ENCODE measurements at places on chromosomes 5 and 9.
A peak's percentile ranks its signal among the peaks of the same experiment; 100 is the strongest.

GRCh38 chr5:168788107-168788506 lies 208.9 kb upstream of the PANK3 start:
- DNase-seq, result no peak

- no peak for DNase-seq
These were observed 168.1 kb downstream of the KDM4C start for GRCh38 chr9:6925836-6926235.

- DNase-seq, result no peak
These were observed 30.8 kb downstream of the TJP2 start for GRCh38 chr9:69204849-69205248.

- no peak for DNase-seq
These were observed 14.9 kb upstream of the SPATA24 start for GRCh38 chr5:139418793-139419192.

- no peak for DNase-seq
These were observed 92.0 kb upstream of the ERCC6L2 start for GRCh38 chr9:95783426-95783975.

DNA sequence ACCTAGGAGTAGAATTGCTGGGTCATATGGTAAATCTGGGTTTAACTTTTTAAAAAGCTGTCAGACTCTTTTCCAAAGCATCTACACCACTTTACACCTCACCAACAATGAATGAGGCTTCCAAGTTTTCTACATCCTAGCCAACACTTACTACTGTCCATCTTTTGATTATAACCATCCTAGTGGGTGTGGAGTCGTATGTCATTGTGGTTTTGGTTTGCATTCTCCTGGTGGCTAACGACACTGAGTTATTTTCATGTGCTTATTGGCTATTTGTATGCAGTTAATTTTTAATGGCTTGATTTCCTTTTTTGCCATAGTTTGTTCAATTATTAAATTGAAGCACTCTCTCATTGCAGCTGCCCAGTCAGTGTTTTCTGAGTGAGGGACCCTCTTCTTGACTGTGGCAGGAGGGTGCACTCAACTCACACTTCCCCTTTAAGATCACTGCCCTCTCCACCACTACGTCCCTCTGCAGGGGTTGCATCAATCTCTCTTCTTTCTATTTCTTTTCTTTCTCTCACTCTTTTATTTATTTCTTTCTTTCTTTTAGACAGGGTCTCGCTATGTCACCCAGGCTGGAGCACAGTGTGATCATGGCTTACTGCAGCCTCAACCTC lies 182.3 kb downstream of the C9orf152 start:
- DNase-seq, result no peak

DNA sequence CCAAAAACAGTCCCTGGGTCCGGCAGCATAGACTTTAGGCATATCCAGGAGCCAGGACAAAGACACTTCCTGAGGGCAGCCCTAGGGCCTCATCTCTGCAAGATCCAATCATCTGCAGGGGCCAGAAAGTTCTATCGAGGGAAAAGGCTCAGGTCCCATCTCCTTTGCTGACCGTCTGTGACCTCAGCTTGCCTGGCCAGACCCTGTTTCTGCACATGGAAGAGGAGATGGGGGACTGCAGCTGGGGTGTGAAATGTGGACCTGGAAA lies 51.0 kb upstream of the FCN1 start:
- DNase-seq, result no peak

DNA sequence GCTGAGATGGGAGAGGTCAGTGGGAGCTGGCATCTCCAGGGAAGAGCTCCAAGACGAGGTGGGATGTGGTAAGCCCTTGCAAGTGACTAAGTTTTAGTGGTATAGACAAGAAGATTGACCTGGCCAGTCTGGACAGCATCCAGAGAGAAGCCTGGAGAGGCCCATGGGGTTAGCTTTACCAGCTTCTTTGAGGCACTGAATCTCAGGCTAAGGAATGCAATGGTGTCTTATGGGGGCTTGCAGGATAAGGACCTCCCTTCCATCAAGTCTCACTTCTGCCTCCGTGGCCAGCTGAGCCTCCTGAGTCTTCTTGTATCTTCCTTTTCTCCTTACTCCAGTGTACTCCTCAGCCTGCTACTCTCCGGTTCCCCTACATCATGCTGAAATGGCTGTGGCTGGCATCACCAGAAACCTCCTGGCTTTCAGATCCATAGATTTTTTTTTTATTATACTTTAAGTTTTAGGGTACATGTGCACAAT lies 56.5 kb upstream of the JADE2 start:
- DNase-seq, result no peak

DNA sequence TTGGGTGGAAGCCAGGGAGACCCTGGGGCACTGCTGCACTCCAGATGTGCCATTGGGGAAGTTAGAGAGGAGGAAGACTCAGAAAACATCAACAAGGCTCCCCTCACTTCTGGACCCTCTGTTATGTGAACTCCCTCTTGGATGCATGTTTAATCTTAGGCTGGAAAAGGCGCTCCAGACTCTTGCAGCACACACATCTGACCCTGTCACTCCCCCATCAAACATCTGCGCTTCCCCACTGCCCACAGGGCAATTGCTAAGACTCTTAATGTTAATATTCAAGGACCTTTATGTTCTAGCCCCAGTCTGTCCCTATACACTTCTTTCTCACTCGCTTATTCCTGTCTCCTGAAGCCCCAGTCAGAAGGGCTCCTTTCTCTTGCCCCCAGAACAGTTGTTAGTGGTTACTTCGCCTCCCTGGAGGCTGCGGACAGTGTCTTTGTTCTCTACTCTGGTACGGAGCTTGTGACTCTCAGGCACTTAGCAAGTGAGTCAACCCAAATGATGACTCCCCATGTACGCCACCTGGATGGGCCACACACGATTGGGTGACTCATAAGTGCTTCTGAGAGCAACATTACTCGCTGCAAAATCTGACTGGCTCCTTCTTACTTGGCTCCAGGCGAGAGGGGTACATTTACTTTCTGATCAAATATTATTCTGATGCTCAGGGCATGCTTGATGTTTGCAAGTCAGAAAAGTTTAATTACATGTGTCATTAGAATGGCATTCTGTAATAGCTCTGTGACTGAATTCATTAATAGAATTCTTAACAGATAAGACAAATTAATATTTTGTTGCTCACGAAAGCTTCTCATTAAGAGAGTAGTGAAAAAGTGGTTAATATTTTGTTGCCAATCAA lies 193.6 kb downstream of the HSPA4 start:
- peak; percentile 69 for DNase-seq

- DNase-seq, result no peak
These were observed 9.1 kb upstream of the OR2S2 start for GRCh38 chr9:35967042-35967441.
